ENCODE measurements at places on chromosomes 2 and 18.

GRCh38 chr2:43879261-43879660 is 40.5 kb downstream of the ABCG8 start:
- no peak for DNase-seq

GRCh38 chr2:160679686-160680085 is 186.1 kb upstream of the RBMS1 start:
- no peak for DNase-seq

DNA sequence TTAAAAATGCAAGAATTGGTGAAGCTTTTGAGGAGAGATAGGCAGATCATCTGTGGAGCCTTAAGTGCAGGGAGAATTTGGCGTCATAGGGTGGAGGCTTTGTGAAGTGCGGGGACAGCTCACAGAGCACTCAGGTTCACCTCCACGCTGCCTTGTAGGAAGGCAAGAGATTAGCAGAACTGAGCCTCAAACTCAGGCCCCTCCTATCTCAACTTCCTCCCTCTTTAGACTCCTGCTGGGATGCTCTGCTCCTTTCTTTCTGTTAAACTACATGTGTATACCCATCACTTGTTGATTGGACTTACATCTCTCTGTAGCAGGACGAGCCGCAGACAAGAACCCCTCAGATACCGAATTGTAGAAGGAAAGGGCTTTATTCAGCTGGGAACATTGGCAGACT is 422.2 kb downstream of the SETBP1 start:
- no peak for DNase-seq

DNA sequence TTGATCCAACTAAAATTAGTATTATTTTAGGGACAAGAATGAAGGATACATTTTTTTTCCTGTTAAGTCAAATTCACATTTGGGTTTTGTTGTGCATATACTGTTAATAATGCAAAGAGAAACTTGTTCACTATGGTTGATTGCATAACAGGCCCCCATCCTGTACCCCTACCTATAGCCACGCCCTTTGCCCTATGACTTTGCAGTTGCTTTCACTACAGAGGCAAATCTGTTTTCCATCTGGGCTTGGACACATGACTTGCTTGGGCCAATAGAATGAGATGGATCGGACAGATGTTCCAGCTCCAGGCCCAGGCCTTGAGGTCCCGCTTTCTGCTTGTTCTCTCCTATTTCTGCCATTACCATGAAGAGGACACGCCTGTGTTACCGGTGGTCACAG is 278.5 kb upstream of the HNRNPA3 start:
- DNase-seq, result no peak

DNA sequence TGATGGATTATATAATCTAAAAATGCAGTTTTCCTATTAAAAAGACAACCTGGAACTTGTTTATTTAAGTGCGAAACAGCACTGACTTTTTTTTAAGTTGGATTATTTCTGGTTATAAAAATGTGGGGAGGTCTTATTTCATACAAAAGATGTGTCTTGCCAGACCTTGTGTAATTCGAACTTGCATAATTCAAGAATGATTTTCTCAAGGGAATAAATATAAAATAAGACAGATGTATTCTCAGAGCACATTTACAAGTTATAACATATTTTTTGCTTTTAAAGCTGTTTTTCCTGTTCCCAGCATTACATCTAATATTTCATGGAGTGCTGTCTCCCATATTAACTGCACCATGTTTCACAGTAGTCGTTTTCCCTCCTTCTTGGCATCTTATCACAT is 263.1 kb downstream of the CDH20 start:
- DNase-seq, result no peak

DNA sequence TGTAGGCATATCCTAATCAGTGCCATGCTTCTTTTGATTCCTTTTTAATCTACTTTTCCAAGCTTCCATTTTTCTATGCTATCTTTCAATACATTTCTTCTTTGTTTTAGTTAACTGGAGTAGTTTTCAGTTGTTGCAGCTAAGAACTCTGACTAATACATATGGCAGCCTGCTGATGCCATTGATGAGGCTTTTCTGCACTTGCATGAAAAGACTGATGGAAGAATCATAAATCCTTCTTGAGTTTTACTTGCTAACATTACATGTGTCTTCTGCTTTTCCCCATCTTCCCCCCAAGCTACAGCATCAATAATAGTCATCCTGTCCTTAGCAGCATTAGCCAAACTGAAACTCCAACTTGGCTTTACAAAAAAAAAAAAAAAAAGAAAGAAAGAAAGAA is 203.3 kb downstream of the LRP1B start:
- no peak for DNase-seq

GRCh38 chr18:48639772-48640432 is 101.1 kb downstream of the CTIF start:
- no peak for DNase-seq

All from T-helper 9 cell (primary cell).